ENCODE measurements at places on chromosomes 16 and 17.
A peak's percentile ranks its signal among the peaks of the same experiment; 100 is the strongest.

DNA sequence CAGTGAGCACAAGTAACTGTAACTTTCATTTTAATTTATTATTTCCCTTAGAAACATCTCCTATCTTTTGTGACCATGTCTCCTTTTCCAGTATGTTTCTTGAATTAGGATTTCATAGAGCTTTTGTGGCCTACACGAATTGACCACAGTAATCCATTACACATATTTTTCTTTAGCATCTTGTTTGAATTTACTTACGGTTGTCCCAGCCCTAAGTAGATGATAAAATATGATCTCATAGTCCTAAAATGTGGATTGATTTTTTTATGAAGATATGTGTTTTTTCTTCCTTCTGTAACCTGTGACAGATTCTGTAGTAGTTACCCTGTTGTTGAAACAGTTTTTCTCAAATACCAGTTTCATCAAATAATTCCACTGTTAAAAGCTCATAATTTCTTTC is 61.5 kb downstream of the NF1 start:
- DNase-seq, result no peak

GRCh38 chr17:44768505-44769142 is 9.8 kb downstream of the ADAM11 start:
- DNase-seq, result no peak

DNA sequence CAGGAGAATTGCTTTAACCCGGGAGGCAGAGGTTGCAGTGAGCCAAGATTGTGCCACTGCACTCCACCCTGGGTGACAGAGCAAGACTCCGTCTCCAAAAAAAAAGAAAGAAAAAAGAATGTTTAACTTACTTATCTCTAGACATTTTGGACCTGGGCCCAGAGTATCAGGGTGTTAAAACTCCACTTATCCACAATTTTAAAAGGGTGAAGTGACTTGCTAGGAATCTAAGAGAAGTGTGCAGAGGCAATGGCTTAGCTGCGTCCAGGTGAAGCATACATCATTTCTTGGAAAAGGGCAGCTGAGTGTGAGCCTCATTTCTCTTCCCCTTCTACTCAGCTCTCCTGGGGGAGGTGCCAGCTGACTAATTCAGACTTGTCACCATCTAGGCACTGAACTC is 25.1 kb downstream of the ALDH3A2 start:
- DNase-seq, result no peak

- peak; percentile 39 for DNase-seq
These were observed 331.9 kb downstream of the SEC14L1 start for GRCh38 chr17:77472468-77473310.

Data from NCI-H345 (cell line).